ENCODE measurements at places on chromosomes 3 and 15.

DNA sequence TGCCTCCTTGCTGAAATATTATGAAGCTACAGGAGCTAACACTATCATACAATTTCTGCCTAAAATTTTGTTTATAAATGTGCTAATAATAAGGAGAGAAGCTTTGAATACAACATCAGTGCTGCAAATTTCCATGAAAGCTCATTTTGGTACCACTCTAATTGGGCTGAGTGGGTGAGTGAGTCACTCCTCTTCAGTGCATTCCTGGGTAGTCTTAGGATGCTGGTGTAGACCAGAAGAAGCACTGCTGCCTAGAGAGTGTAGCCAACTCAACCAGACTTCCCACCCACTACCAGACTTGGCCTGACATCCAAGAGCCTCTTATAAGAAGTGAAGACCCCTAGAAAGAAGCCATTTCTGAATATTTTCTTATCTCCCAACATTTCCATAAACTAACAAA is 32.5 kb upstream of the CCDC54 start:
- DNase-seq: no peak

DNA sequence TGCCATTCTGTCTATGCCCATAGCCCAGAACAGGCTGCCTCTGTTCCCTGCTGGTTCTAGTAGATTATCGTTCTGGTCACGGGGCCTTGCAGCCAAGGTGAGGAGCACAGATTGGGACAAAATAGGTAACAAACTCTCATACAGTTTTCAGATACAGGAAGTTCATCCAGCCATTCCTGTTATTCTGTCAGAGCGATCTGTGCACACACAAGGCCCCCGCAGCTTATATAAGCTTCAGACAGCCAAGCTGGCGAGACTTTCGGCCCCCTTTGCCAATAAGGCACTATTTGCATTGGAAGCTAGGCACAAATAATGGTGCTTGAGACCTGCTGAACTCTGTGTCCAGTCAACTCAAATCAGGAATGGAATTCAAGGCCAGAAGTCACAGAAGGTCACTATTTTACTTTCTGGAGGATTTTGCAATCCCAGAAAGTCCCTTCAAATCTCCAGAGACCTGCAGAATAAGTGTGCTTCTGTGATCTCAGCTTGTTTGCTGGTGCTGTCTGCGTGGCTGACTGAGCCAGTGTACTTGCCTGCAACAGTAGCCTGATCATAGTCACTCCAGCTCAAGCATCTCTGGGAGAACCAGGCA is 69.4 kb downstream of the BFSP2 start:
- DNase-seq: no peak

DNA sequence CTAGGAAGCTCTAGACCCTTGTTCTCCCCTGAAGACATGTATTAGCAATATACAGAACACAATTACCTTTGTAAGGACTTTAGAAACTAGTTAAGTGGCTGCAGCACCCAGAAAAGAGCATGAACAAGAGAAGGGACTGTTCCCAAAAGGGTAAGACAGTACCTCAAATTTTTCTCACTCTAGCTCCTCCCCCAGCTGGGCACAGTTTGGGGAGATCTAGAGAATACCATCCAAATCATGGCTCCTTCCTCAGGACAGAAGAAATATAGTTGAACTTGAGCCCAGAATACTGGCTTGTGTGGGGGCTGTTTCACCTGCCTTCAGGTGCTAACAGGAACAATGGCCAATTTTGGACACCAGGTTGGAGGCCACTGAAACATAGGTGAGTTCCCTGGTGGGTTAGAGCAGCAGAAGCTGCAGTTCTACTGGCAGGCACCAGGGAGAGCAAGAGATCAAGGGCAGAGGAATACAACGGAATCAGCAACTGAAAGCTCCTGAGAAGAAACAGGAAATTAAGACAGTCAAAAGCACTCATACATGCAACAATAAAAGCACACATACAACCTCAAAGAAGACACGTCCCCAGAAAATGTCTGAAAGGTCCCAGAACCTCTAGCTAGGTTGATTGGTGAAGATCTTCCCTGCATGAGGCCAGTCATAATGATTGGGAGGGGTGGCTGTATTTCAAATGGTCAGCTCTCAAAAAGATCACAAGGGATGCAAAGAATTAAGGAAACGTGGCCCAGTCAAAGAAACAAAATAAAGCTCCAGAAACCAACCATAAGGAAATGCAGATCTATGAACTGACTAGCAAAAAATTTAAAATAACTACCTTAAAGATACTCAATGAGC is 104.9 kb upstream of the ASB14 start:
- DNase-seq: no peak

- no peak for DNase-seq
These were observed 99.5 kb upstream of the FOXB1 start for GRCh38 chr15:59904450-59905135.

DNA sequence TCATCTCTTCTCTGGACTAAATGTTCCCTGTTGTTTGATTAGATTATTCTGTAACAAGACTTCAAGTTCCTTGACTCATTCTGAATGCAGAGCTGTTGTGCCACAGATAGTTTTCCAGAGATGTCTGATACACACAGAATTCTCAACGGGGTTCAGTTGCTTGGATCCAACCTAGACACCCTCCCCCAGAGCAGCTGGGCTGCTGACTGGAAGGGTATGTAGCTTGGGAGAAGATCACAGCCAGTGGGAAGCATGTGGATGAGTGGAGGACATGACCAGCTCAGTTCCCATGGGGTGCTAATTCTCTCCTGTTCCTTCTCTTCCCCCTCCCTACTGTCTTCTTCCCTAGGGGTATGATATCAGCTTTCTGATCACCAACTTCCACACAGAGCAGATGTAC is 6.6 kb upstream of the TTLL3 start:
- DNase-seq: no peak

DNA sequence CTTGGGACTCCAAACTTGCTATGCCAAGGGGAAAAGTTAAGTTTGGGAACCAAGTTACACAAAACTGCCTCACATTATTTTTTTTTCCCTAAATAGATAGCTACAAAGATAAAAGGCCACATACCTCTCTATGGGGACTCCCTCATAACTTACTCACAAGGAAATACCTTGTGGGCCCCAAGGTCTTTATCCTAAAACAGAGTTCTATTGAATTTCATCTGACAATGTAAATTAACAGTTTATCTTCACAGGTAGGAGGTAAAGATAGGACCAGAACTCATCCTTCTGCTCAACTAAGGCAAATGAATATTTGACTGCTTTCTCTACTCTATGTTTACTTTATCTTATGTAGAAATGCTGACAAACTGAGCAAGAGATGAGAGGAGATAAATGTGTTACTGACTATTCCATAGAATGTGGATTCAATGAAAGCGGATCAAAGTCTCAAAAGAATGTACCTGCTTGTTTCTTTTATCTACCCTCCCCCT is 1278.0 kb downstream of the OTOL1 start:
- DNase-seq: no peak

DNA sequence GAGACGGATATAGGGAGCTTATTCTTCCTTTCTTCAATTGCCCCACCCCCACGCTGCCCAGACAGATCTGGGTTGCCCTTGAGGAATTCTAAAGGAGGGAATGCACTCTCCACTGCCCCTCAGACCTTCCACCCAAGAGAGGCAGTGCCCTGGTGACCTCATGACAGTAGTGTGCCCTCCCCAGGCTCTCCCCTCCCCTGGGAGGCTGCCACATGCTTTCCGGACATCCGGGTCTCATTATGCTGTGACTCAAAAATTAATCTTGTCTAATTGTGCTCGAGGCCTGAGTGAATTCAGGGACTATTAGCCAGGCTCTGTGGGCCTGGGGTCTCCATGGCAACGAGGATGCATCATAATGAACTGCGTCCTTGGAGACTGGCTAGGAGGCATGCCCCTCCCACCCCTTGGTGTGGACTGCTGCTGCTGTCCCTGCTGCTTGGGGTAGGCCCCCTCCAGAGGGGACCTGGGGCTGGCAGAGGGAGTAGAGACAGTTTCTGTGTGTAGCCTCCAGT is 20.8 kb downstream of the CORO2B start:
- DNase-seq: no peak

- no peak for DNase-seq
These were observed 43.4 kb upstream of the FILIP1L start for GRCh38 chr3:100157685-100158084.

- DNase-seq: no peak
These were observed 1.2 kb upstream of the ICE2 start for GRCh38 chr15:60480149-60480548.

All from cerebellar nuclear complex (tissue), 1 donor.